Forelimb muscle (tissue), 1 donor: ENCODE measurements at places on chromosomes 5 and 9. TPM values are rescaled to one million over a fixed set of nuclear protein-coding genes. Genes with fewer than 3 reads are reported as not detected.

DNA sequence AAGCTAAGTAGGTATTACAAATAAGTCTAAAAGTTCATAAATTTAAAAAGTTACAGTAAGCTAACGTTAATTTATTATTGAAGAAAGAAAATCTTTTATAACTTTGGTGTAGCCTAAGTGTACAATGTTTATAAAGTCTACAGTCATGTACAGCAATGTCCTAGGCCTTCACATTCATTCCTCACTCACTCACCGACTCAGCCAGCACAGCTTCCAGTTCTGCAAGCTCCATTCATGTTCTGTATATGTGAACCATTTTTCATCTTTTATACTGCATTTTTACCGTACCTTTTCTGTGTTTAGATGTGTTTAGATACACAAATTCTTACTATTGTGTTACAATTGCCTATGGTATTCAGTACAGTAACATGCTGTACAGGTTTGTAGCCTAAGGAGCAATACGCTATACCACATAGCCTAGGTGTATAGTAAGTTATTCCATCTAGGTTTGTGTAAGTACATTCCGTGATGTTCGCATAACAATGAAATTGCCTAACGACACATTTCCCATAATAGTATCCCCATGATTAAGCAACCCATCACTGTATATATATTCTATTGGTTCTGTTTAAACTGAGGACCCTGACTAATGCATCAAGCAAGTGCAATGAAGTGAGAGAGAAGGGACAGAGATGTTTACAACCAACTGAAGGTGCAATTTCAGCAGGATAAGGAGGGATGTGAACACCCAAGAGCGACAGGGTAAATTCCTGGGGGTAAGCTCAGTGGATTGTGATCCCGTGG lies 88.9 kb upstream of the TRIO start:
- DNase-seq, result no peak

DNA sequence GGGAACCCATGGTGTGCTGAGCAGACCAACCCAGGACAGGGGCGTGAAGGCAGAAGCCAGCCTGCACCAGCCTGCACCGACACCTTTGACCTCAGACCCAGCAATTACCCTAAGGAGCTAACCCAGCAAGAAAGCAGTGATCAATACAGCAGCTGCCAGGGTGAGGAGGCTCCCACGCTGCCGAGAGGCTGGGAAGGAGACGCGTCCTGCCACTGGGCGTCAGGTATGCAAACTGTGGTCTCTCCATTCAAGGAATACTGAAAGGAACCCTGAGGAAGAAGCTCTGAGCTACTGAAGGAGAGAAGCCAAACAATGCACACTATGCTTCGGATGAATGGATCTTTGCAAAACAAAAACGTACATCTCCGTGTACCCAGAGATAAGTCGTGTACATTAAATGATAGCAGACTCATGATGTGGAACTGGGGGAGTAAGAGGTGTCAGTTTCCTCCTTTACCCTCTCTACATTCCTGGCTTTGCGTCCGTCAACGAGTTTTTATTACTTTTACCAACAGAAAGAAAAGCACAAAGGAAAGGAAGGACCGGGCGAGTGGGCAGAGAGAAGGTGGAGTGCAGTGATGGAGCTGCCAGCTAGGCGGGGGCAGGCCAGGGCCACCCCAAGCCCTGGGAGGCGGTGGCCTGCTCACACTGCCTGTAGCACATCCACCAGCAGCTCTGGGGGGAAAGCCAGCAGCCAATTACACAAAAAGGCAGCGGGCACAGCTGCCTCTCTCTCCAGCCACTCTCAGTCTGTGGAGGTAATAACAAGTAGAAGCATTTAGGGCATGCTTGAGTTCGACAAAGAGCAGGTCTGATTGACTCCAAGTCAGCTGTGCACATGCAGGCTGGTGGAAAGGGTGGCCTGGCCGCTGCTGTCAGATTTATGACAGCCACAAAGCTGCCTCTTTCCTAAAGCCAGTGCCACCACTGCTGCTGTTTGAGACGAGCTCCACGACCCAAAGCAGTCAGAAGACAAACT lies 29.3 kb downstream of the RASGEF1C start:
- no peak for DNase-seq

DNA sequence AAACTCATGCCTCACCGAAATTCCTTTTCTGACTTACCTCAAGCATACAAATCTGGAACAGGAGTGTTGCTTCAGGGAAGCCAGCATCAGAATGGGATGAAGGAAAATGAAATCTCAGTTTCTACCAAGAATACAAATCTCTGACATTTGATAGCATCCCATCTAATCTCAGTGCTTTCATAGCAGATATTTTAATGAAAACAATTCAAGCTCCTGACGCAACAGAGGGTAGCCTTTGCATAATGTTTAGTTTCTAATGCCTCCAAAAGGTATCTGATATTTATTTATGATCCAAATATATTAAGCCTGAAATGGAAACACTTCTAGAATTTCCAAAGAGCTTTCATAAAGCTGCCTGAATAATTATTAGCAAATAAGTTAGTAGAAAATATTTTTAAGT lies 251.4 kb downstream of the DEPDC1B start:
- no peak for DNase-seq

- DNase-seq, result no peak
These were observed 41.8 kb downstream of the FNBP1 start for GRCh38 chr9:130001190-130001589.

- no peak for DNase-seq
These were observed 1.4 kb upstream of the JAK2 start for GRCh38 chr9:4983601-4984165.

DNA sequence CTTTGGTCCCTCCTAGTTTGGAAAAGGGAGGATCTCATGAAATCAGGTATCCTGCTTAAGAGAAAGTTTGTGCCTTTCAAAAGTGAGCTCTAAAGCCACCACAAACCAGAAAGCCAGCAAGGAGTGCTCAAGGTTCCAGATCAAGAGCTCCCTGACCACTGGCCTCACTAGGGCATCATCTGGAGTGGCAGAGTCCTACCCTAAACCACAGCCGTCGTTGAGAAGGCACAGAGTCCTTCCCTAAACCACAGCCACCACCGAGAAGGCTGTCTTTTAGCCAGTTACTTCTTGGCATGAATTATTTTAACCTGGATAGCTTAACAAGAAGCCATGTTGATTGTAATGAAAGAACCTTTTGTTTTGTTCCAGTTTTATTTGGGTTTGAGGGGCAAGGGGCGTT lies 102.9 kb downstream of the FRMD3 start:
- DNase-seq, result no peak

The SAXO1 gene
- polyA plus RNA-seq, result 0.11 TPM

The GRM6 gene
- polyA plus RNA-seq, result 0.81 TPM

The GCNT4 gene
- 0.15 TPM for polyA plus RNA-seq
